Activated T-helper 9 cell treated with anti-CD3 and anti-CD28 coated beads, Interleukin-2, amount 50 U/mL, for 16 hours (primary cell): ENCODE measurements at places on chromosomes 5 and 9.

GRCh38 chr5:153490118-153491037 is at the start of gene GRIA1:
GRIA1 (plus strand) TSS chr5:153490670.
- DNase-seq = no peak

- DNase-seq = no peak
These were observed 2.4 kb upstream of the TERT start for GRCh38 chr5:1297243-1297642.

DNA sequence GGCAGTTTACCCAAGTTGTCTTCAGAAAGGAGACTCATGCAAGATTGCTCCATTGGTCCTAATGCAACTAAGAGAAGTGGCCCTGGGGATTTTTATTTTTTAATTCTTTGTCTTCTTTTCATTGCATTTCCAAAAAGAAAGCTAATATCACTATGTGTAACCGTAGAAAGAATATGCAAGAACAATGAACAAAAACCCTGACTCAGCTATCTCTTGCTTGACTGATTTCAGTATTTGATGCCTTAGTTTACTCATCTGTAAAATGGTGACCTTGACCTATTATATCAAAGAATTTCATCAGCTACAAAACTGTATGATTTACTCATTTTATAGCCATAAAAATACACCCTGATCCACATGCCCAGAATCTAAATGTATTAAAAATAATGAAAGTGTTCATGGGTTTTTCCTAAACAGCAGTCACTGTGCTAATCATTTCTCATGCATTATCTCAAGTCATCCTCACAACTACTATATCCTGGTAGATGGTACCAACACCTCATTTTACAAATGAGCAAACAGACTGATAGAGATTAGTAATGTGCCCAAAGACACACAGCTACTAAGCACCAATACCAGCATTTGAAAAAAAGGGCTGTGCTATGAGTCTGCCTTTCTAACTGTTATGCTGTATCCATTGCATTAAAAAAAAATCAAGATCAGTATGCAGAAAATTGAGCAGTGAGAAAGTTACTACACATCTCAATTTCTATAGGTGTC is 185.7 kb downstream of the MLLT3 start:
- DNase-seq = no peak

GRCh38 chr9:130466537-130467217 is 21.9 kb downstream of the ASS1 start:
- no peak for DNase-seq

- no peak for DNase-seq
These were observed 269.4 kb upstream of the POU5F2 start for GRCh38 chr5:94010814-94011213.

DNA sequence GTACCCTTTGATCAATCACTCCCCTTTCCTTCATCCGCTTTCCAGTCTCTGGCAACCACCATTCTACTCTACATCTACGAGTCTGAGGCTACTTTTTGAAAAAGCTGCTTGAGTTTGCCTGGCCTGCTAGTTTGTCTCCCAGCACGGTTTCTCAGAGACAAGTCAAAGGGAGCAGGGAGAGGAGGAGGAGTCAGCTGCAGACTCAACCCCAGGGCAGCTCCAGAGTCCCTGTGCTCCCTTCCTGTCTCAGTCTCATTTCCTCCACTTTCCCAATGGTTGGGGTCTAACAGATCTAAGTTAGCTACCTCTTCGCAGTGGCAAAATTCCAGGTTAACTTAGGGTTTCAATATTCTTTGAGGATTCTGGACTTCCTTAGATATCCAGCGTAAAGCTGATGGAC is 80.0 kb upstream of the PCA3 start:
- DNase-seq = no peak

GRCh38 chr9:84975926-84976325 is 306.4 kb downstream of the NTRK2 start:
- no peak for DNase-seq

- DNase-seq = no peak
These were observed 128.7 kb downstream of the PALM2AKAP2 start for GRCh38 chr9:109908459-109909390.

GRCh38 chr9:135907006-135907430 is 328 bp downstream of the CAMSAP1 start:
- no peak for DNase-seq

DNA sequence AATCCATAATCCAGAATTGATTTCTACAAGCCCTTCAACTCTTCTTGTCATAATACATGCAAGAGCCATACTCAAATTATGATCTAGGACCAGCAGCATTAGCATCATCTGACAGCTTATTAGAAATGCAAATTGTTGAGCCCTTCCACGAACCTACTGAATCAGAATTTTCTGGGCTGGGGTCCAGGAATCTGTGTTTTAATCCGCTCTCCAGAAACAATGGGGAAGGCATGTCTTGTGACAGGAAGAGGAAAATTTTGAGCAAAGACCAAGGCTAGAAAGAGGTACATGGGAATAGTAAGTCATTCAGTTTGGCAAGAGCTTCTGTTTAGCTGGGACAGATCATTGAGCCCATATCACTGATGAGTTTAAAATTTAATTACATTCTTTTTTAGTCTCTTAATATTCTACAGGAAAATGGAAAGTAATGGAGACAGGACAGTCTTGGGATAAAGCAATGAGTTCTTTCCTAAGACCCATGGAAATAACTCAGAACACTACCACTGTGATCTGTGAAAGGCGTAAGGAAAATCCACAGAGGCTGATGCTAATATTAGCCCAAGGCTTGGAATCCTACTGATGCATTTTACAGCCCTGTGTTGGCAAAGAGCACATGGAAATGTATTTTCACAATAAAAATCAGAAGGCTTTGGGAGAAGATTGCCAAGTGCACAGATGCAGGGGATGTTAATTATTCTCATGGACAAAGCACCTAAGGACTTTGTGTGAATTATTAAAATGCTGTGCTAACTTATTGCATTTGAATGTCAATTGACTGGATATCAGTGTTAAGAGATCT is 73.7 kb upstream of the STK32A start:
- no peak for DNase-seq

GRCh38 chr5:112709416-112709815 is 28.3 kb upstream of the APC start:
- DNase-seq = no peak

DNA sequence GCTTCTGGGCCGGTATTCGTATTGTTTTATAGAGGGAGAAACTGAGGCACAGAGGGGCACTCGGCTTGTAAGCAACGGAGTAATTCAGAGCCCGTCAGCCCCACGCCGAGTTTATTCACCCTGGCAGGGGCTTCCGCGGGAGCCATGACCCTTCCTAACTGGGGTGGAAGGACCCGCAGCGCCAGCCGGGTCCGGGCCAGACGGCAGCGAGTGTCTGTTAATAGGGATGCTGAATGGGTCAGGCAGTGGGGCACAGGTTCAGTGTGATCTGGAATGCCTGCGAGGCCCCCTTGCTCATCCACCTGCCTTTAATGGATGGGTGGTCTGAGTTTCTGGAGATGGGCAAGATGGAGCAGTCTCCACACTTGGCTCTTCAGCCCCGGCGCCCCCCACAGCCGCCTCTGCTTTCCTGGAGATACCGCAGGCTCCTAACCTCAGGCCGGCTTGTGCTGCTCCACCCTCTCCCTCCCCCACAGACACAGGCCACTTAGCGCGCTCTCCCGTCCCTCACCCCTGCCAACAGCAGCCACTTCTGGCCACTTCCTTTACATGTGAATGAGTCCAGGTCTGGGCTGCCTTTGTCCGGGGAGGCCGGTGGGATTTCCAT is 147.1 kb downstream of the ERCC6L2 start:
- no peak for DNase-seq

GRCh38 chr9:137166380-137167229 is 3.2 kb downstream of the LRRC26 start:
- DNase-seq = no peak

GRCh38 chr5:14225173-14225834 is 82.2 kb downstream of the TRIO start:
- no peak for DNase-seq

- DNase-seq = no peak
These were observed 5.8 kb downstream of the TYRP1 start for GRCh38 chr9:12698986-12699385.

DNA sequence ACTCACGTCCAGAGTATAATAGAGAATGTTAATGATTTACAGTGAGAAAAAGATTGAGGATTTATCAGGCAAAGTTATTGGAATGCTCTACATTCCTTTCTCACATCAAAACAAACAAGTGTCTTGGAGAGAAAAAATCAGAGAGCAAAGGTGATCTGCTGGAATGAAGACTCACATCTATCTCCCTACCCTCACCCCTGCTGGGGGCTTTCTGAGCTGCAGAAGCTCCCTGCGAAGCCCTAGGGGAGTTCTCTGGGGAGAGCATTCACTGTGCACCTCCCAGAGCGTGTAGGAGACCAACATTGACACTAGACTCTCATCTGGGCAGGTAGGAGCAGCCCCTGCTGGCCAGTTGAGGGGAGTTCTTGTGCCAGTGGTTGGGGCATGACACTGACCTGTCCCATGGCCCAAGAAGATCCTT is 76.6 kb upstream of the ADAMTS16 start:
- DNase-seq = no peak

- no peak for DNase-seq
These were observed 177.8 kb upstream of the PITX1 start for GRCh38 chr5:135211791-135212190.

DNA sequence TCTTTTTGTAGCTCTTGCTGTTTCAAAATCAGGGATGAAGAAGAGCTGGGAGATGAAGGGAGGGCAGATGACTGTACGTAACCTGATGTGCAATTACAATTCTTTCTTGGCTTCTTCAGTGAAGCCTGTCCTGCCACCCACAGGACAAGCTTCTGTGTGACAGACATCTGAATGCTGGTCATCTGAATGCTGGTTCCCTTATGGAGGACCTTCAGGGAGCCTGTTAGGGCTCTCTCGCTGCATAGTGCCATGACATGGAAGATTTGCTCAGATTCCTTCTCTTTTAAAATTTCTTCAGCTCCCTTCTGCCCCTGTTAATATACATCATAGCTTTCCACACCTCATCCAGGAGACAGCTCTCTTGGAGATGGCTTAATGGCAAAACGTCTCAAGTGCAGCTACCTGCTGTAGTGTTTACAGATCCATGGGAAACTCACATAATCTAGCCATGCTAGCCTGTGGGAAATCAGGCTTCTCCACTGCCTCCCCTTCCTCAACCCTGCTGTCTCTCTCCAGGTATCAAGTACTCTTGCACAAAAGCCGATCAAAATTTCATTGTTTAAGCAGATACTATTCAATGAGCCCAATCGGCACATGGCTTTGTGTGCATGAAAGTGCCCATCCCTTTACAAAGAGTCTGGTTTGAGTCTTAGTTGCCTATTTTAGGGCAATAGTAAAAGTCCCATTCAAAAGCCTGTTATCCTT is 134.6 kb downstream of the RAB3C start:
- DNase-seq = no peak

DNA sequence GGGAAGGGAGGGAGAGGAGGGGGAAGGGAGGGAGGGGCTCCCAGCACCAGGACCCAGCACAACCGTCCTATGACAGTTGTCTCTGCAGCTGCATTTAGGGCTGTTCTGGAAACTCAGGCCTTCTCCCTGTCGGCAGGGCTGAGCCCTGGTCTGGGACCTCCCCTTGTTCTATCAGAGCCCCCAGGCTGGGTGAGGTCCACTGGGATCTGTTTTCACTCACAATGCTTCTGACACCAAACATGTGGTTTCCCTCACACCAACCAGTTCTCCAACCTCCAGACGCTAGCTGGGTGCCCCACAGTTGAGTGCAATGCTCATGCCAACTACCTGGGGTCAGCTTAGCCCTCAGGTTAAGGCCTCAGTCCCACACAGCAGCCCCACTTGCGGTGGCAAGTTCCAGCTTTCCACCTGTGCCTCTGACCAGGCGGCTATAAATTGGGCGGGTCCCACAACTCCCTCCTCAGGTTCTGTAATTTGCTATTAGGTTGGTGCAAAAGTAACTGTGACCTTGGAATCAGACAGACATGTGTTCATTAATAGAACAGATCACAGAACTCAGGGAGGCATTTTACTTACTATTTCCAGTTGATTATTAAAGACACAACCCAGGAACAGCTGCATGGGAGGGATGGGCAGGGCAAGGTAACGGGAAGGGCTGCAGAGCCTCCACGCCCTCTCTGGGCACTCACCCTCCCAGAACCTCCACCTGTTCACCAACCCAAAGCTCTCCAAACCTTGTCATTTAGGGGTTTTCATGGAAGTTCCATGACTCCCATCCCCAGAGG is 13.5 kb downstream of the ADAMTS2 start:
- DNase-seq = no peak

- no peak for DNase-seq
These were observed 60.2 kb upstream of the HRH2 start for GRCh38 chr5:175597718-175598117.

DNA sequence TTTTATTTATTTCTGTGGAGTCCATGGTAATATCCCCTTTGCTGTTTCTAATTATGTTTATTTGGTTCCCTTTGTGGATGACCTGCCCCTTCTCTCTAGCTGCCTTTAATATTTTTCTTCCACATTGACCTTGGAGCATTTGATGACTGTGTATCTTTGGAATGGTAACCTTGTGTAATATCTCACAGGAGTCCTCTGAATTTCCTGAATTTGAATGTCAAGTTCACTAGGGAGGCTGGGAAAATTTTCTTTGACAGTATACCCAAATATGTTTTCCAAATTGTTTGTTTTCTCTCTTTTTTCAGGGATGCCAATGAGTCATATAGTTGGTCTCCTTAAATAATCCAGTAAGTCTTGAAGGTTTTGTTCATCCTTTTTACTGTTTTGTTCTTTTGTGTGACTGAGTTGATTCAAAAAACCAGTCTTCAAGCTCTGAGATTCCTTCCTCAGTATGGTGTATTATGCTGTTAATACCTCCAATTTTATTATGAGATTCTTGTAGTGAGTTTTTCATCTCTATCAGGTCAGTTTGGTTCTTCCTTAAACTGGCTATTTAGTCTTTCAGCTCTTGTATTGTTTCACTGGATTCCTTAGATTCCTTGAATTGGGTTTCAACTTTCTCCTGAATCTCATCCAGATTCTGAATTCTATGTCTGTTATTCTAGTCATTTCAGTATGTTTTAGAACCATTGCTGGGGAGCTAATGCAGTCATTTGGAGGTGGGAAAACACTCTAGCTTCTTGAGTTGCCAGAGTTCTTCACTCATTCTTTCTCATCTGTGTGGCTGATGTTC is 349.0 kb upstream of the TARS1 start:
- no peak for DNase-seq
